ENCODE measurements at places on chromosomes 7 and 10.

GRCh38 chr7:32586291-32587221 lies 91.3 kb downstream of the AVL9 start:
- DNase-seq, result no peak

- DNase-seq, result no peak
Observed at GRCh38 chr10:78049851-78050250, 16.2 kb downstream of the RPS24 start.

DNA sequence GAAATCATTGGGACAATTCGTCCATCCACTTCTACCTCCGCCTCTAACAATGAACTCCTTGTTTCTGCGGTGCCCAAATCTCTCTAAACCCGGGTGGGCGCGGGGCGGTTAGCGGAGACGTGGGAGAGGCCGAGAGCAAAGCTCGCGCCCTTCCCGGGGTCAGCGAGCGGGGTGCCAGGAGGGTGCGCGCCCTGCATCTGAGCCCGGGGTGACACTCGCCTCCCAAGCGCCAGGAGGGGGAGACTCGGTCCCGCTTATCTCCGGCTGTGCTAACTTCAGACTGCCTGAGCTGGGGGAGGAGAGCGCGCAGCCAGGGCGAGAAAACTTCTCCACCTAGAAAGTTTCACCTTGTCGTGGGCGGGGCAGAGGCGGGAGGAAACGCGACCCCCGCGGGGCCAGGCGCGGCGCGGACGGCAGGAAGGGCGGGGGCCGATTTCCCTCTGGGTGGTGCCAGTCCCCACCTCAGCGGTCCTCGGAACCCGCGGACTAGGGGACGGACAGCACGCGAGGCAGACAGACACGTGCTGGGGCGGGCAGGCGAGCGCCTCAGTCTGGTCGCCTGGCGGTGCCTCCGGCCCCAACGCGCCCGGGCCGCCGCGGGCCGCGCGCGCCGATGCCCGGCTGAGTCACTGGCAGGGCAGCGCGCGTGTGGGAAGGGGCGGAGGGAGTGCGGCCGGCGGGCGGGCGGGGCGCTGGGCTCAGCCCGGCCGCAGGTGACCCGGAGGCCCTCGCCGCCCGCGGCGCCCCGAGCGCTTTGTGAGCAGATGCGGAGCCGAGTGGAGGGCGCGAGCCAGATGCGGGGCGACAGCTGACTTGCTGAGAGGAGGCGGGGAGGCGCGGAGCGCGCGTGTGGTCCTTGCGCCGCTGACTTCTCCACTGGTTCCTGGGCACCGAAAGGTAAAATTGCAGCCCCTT lies at the start of gene MET:
MET (plus strand) TSS at position 516 of the 915 bp plus-strand sequence. CDS start 26,889 bp downstream, outside the sequence.
- peak; percentile 7 for DNase-seq

- DNase-seq, result no peak
Observed at GRCh38 chr10:69213591-69214311, 6.4 kb upstream of the HKDC1 start.

- DNase-seq, result no peak
Observed at GRCh38 chr7:75650062-75650461, 88.7 kb downstream of the HIP1 start.

DNA sequence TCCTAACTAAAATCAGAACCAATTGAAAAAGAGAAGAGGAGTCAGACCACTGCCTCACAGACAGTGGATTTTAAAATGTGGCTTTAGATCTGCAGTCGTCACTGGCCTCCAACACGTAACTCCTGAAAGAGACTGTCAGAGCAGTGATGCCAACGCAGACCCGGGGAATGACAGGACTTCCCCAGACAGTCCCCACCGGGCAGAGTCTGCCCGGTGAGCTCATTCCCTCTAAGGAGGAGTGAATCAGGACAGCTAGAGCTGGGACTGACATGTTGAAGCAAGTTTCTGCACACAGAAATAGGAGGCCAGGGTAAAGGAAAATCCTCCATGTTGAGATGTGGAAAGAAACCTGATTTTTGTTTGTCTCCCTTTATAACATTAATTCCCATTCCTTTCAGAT lies 105.0 kb downstream of the TES start:
- no peak for DNase-seq

GRCh38 chr7:120988591-120989256 lies at the start of gene CPED1:
Gene CPED1 (plus strand): TSS chr7:120988711. CDS start chr7:120989622, 911 bp downstream.
- peak; percentile 18 for DNase-seq

- DNase-seq, result no peak
Observed at GRCh38 chr10:121753726-121754476, 155.7 kb upstream of the FGFR2 start.

- DNase-seq, result no peak
Observed at GRCh38 chr10:7030134-7030855, 380.5 kb downstream of the SFMBT2 start.

DNA sequence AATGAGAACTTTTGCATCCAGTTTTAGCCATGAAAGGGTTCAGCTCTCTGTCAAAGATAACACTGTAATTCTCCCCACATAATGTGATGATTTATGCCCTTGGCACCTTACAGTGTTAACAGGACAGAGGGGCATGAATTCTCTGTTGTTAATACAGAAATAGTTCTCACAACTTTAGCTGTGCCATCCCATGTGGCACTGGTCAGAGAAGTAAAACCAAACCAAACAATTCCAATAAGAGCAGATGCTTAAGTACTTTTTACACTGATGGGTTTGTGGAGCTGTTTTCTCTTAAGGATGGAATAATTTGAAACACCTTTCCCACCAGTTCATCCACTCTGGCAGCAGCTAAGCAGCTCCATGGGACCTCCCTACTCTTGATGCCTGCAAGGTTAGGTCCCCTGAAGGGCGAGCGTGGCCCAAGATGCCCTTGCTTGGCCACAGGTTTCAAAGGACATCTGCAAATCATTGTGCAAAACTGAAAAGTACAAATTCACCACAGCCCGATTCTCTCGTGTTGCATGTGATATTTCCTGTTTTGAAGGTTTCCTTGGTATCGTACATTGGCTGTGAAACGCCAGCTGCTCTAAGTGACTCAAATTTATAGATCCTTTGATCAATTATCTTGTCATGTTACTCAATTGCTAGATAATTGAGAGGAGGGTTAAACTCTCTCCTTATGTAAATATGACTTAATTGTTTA lies 82.5 kb upstream of the CREB5 start:
- no peak for DNase-seq

- DNase-seq, result no peak
Observed at GRCh38 chr7:30068117-30068516, 39.9 kb downstream of the PLEKHA8 start.

DNA sequence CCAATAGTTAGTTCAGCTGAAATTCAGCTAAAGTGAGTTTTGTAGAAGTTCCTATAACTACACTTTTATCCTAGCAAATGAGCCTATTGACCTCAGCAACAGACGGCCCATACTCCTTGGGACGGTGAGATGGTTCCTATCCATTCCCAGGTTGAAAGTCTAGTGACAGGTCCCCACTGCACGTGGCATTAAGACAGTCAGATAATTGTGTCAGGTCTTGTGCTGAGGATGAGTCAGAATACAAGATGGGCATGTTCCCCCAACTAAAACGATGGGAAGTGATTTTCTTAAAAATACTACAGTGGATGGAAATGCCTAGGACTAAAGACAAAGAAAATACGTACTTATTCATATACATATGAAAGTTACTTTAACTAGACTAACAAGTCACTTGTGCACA lies 2.1 kb downstream of the CAV1 start:
- no peak for DNase-seq
